ENCODE measurements at places on chromosomes 2 and 18. TPM values are rescaled to one million over a fixed set of nuclear protein-coding genes. Genes with fewer than 3 reads are reported as not detected.

THSD7B gene
- 5.1 TPM for total RNA-seq

MRPS5 gene
- 41.3 TPM for total RNA-seq

CRIM1 gene
- 269 TPM for total RNA-seq

TBC1D8 gene
- total RNA-seq, result 119 TPM

MCM6 gene
- total RNA-seq, result 12.7 TPM

CHRNA1 gene
- not detected for total RNA-seq

CXCR4 gene
- 34.8 TPM for total RNA-seq

AMER3 gene
- total RNA-seq, result not detected

ELOA2 gene
- not detected for total RNA-seq

CCDC68 gene
- 15.2 TPM for total RNA-seq

OXER1 gene
- 0.82 TPM for total RNA-seq

CHRNG gene
- not detected for total RNA-seq

TCF23 gene
- not detected for total RNA-seq

GKN1 gene
- total RNA-seq, result not detected

UGT1A4 gene
- not detected for total RNA-seq

CFLAR gene
- 289 TPM for total RNA-seq

DAW1 gene
- total RNA-seq, result not detected

STAT4 gene
- 14.7 TPM for total RNA-seq

CCDC74A gene
- 4.0 TPM for total RNA-seq

KRTCAP3 gene
- total RNA-seq, result 0.66 TPM

IL36RN gene
- not detected for total RNA-seq

GALNT13 gene
- 10.8 TPM for total RNA-seq

TNFAIP6 gene
- total RNA-seq, result 3.6 TPM

OSR1 gene
- total RNA-seq, result 15.8 TPM

SLC4A3 gene
- total RNA-seq, result 0.65 TPM

MALL gene
- total RNA-seq, result 9.5 TPM

SP110 gene
- 21.7 TPM for total RNA-seq

ALPI gene
- total RNA-seq, result not detected

PARD3B gene
- 39.5 TPM for total RNA-seq

MPPE1 gene
- 27.1 TPM for total RNA-seq

ASXL3 gene
- 0.65 TPM for total RNA-seq

REG1B gene
- total RNA-seq, result not detected

GKN2 gene
- not detected for total RNA-seq

RGPD6 gene
- 56.6 TPM for total RNA-seq

FNDC4 gene
- 46.9 TPM for total RNA-seq

RND3 gene
- 115 TPM for total RNA-seq

ACOXL gene
- not detected for total RNA-seq

ZBTB7C gene
- 1.0 TPM for total RNA-seq

ST6GAL2 gene
- total RNA-seq, result not detected
